Glutamatergic neuron (in vitro differentiated cells): ENCODE measurements at places on chromosomes 7 and 10. TPM values are rescaled to one million over a fixed set of nuclear protein-coding genes. Genes with fewer than 3 reads are reported as not detected.

Gene SNX10
- 6.1 TPM for total RNA-seq

Gene TRPV5
- total RNA-seq = 0.15 TPM

Gene ITGA8
- 0.93 TPM for total RNA-seq

Gene CD36
- total RNA-seq = 1.7 TPM

Gene MMD2
- total RNA-seq = 0.47 TPM

Gene SORCS3
- total RNA-seq = 2.0 TPM

Gene ZNF503
- total RNA-seq = 5.6 TPM

Gene NUTM2D
- 11.3 TPM for total RNA-seq

Gene ARHGEF35
- 0.69 TPM for total RNA-seq

Gene PTN
- total RNA-seq = 40.0 TPM

Gene SEMA3E
- 0.96 TPM for total RNA-seq

GRCh38 chr7:70421319-70421718, 710.6 kb upstream of the GALNT17 start:
- DNase-seq = no peak
- H3K4me1 ChIP-seq = peaks cover 51% of the 10 kb centered on the region
- peaks cover 11% of the 10 kb centered on the region for H3K27me3 ChIP-seq
- peak overlapping the region; percentile 20 for H3K4me3 ChIP-seq
- H3K36me3 ChIP-seq = no peaks in the 10 kb centered on the region

GRCh38 chr10:96532523-96532922, 18.8 kb upstream of the TLL2 start:
- no peaks in the 10 kb centered on the region for H3K4me1 ChIP-seq
- no peak overlapping the region for H3K4me3 ChIP-seq
- no peak for DNase-seq
- H3K27me3 ChIP-seq = peaks cover 2% of the 10 kb centered on the region

DNA sequence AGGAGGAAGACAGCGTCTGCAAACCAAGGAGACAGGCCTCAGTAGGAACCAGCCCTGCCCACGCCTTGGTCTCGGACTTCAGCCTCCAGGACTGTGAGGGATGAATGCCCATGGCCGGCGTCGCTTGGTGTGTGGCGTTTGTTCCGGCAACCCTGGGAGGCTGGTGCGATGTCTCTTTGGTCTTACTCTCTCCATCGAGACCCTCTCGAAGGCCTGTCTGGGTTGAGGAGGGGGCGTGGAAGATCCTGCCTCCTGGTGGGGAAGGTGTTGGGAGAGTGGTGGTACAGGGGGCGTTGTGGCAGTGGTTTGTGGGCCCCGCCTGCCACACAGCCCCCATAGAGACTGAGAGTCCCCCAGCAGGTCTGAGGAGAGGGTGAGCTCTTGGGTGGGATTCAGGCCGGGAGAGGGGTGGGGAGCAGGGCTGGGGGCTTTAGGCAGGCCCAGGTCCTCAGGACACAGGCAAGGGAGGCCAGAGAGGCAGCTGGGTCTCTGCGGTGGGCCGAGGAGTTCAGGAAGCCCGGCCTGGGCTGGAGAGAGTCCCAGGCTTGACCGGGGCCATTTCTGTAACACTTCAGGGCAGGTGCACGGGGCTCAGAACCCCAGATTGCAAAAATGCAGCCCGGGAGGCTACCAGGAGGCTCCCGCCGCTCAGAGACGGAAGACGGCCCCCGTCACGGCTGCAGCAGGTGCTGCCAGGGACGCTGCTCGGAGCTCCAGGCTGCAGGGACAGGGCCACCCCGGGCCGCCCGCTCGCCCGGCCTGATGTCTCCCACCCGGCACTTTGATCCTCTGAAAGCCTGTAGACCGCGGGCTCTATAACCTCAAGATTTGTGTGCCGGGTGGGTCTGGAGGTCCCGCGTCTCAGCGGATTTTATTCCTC, 33.8 kb upstream of the PSMG3 start:
- no peak for DNase-seq
- peaks cover 7% of the 10 kb centered on the region for H3K27me3 ChIP-seq
- peaks cover 7% of the 10 kb centered on the region for H3K36me3 ChIP-seq
- no peak overlapping the region for H3K4me3 ChIP-seq
- peaks cover 14% of the 10 kb centered on the region for H3K4me1 ChIP-seq

DNA sequence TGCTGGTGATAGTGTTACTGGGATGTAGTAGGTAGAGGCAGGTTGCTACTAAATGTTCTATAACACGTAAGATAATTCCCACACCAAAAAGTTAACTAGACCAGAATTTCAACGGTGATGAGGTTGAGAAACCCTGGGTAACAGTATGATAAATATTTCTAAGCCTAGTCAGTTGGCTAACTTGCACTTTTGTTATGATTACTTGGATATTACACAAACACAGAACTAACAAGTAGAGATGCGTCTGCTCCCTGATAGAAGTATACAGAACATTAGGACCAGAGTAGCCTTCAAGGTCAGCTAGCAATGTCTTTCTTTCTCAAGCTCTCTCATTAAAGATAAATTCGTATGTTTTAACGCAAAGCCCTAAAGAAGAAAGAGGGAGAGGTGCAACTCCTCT, 86.2 kb upstream of the FZD8 start:
- no peak overlapping the region for H3K27ac ChIP-seq
- H3K4me3 ChIP-seq = no peak overlapping the region
- peaks cover 2% of the 10 kb centered on the region for H3K27me3 ChIP-seq
- H3K36me3 ChIP-seq = no peaks in the 10 kb centered on the region
- H3K4me1 ChIP-seq = no peaks in the 10 kb centered on the region
- no peak for DNase-seq

DNA sequence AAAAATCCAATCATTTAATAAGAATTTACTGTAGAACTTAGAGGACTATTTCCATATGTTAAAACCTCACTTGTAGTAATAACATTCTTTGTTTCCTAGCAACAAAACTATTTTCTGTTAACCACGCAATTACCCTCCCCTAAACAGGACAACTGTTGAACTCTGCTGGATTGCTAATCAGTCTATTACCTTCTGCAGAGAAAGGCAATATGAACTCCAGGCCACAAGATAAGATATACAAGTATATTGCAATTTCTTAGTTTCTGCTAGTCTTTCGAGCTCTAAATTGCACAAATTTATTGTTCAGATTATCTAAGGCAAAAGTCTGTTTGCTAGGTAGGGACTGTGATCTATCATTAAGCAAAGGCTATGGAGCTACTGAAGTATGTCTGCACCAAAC, 920.1 kb upstream of the LRRN3 start:
- H3K4me3 ChIP-seq = no peak overlapping the region
- no peaks in the 10 kb centered on the region for H3K27me3 ChIP-seq
- no peak for DNase-seq
- H3K36me3 ChIP-seq = no peaks in the 10 kb centered on the region

DNA sequence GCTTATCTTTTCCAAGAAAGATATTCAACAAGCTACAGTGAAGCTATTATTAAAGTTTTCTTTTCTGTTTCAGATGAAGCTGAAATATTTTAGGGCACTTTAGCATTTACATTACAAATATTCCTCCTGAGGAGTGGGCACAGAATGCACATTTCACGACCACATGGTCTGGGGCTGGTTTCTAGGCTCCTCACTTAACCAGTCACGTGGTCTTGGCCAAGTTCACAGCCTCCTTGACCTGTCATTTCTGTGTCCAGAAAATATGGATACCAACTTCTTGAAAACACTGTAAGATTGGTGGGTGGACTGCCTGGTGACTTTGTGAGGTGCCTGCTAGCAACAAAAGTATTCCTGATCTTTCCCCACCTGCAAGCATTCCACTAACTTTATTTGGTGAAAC, 70.9 kb downstream of the FAM171A1 start:
- no peak overlapping the region for H3K27ac ChIP-seq
- no peak for DNase-seq
- no peaks in the 10 kb centered on the region for H3K27me3 ChIP-seq
- peaks cover 28% of the 10 kb centered on the region for H3K4me1 ChIP-seq
- H3K4me3 ChIP-seq = no peak overlapping the region
- no peaks in the 10 kb centered on the region for H3K36me3 ChIP-seq

DNA sequence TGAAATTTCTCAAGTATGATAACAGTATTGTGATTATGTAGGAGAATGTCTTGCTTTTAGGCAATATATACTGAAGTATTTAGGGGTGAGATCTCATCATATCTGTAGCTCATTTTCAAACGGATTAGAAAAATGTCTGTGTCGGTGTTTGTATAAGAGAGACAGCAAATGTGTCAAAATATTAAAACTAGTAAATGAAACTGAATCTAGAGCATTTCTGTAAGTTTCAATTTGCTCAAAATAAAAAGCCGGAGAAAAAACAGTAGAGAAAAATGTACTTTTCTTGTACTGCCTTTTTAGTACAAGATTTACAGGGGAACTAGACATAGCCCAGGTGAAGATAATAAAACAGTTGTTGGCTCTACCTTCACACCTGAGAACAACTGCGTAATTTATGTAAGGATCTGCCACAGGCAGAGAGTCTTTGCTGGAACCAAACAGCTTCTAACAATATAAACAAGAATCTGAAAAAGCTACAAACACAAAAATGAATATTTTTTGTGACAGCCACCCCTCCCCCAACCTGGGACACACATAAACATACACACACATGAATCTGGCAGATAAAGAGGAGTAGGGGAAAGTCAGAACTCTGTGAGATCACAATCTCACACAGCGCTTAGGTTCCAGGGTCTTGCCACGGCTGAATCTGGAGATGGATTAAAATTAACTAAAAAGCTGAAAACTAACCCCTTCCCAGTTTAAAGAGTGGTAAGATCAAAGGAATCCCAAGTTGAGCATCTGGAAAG, 153.3 kb downstream of the AVL9 start:
- H3K4me3 ChIP-seq = no peak overlapping the region
- H3K36me3 ChIP-seq = no peaks in the 10 kb centered on the region
- H3K4me1 ChIP-seq = no peaks in the 10 kb centered on the region
- no peak overlapping the region for H3K27ac ChIP-seq

GRCh38 chr7:34136698-34137097, 231.4 kb downstream of the BMPER start:
- no peak for DNase-seq
- H3K27ac ChIP-seq = no peak overlapping the region
- peaks cover 4% of the 10 kb centered on the region for H3K4me1 ChIP-seq

DNA sequence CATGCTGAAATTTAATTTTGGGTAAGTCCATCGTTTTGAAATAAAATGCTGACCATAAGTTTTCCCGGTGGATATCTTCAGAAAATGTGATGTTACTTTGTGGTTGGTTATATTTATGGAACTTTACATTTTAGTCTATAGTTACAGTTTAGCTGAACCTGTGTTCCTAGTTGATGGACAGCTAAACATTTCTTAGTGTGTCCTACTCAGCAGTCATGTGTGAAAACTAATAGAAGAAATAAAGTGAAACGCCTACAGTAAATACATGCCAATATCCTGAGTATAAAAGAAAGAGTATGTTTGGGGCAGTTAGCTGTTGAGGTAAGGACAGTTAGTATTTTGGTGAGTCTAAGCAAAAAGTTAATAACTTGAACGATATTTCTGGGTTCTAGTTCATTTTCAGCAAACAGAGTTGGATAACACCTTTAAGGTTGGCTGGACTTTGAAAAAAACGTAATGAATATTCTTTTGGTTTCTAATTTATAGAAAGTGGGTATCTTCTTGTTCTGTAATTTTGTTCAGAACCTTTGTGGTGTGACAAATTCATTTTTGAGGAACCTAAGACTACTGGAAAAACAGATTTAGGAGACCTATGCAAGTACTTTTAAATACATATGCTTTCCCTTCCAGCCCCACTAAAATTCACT, 28.7 kb downstream of the LCOR start:
- peaks cover 30% of the 10 kb centered on the region for H3K4me1 ChIP-seq
- H3K27me3 ChIP-seq = peaks cover 4% of the 10 kb centered on the region
- no peaks in the 10 kb centered on the region for H3K36me3 ChIP-seq
- H3K4me3 ChIP-seq = no peak overlapping the region

- peaks cover 3% of the 10 kb centered on the region for H3K27me3 ChIP-seq
- no peak for DNase-seq
- no peak overlapping the region for H3K4me3 ChIP-seq
- no peaks in the 10 kb centered on the region for H3K4me1 ChIP-seq
- H3K36me3 ChIP-seq = no peaks in the 10 kb centered on the region
Measured at GRCh38 chr10:7585228-7585627, 81.5 kb downstream of the ITIH5 start.

DNA sequence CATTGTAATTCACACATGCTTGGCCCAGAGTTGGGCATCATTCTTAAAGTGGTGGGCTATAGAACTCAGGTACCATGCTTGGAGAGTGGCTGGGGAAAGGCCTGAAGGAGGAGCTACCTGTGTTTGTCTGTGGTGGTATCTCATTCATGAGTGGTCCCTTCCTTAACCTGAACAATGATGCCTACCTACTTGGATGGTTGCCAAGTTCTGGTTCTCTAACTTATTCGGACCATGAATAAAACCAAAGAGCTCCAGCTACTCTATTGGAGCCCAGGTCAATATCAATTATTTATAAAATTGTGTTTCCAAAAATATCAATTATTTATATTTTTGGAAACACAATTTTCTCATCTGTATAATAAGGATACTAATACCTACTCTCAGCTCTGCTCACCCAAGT, 2.9 kb upstream of the GPR37 start:
- H3K36me3 ChIP-seq = no peaks in the 10 kb centered on the region
- DNase-seq = no peak
- H3K4me1 ChIP-seq = peaks cover 4% of the 10 kb centered on the region
- H3K27me3 ChIP-seq = peaks cover 7% of the 10 kb centered on the region
- H3K4me3 ChIP-seq = no peak overlapping the region

DNA sequence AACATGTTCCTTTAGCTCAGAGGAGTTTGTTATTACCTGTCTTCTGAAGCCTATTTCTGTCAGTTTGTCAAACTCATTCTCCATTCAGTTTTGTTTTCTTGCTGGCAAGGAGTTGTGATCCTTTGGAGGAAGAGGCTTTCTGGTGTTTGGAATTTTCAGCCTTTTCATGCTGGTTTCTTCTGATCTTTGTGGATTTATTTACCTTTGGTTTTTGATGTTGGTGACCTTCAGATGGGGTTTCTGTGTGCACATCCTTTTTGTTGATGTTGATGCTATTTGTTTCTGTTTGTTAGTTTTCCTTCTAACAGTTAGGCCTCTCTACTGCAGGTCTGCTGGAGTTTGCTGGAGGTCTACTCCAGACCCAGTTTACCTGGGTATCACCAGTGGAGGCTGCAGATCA, 118.6 kb downstream of the PPP1R9A start:
- no peaks in the 10 kb centered on the region for H3K4me1 ChIP-seq
- H3K4me3 ChIP-seq = no peak overlapping the region
- peaks cover 12% of the 10 kb centered on the region for H3K36me3 ChIP-seq

GRCh38 chr10:132223156-132223590, 36.4 kb downstream of the DPYSL4 start:
- H3K4me1 ChIP-seq = peaks cover 7% of the 10 kb centered on the region
- peak; percentile 75 for DNase-seq
- H3K36me3 ChIP-seq = peaks cover 22% of the 10 kb centered on the region
- H3K4me3 ChIP-seq = no peak overlapping the region
- H3K27me3 ChIP-seq = peaks cover 5% of the 10 kb centered on the region

GRCh38 chr10:13827076-13827797, 240.5 kb downstream of the PRPF18 start:
- peaks cover 50% of the 10 kb centered on the region for H3K4me1 ChIP-seq
- peaks cover 13% of the 10 kb centered on the region for H3K27me3 ChIP-seq
- no peak for DNase-seq
- peak overlapping the region; percentile 7 for H3K27ac ChIP-seq
- no peak overlapping the region for H3K4me3 ChIP-seq

GRCh38 chr7:44889086-44889781, 3.9 kb upstream of the PURB start:
- no peak for DNase-seq
- H3K27me3 ChIP-seq = peaks cover 8% of the 10 kb centered on the region
- H3K36me3 ChIP-seq = no peaks in the 10 kb centered on the region
- peaks cover 10% of the 10 kb centered on the region for H3K4me1 ChIP-seq
- H3K4me3 ChIP-seq = no peak overlapping the region

GRCh38 chr10:30697806-30698205, 68.3 kb upstream of the LYZL2 start:
- no peaks in the 10 kb centered on the region for H3K36me3 ChIP-seq
- DNase-seq = no peak
- peaks cover 21% of the 10 kb centered on the region for H3K4me1 ChIP-seq
- peaks cover 2% of the 10 kb centered on the region for H3K27me3 ChIP-seq
- no peak overlapping the region for H3K4me3 ChIP-seq
